Stimulated activated CD4-positive, alpha-beta T cell treated with anti-CD3 and anti-CD28 coated beads, Interleukin-1b, Interleukin-23, amount 100 ng/mL, for 48 hours (primary cell): ENCODE measurements at places on chromosomes 3 and 15.

- DNase-seq, result no peak
Observed at GRCh38 chr3:164408326-164408725, 670.0 kb downstream of the SI start.

DNA sequence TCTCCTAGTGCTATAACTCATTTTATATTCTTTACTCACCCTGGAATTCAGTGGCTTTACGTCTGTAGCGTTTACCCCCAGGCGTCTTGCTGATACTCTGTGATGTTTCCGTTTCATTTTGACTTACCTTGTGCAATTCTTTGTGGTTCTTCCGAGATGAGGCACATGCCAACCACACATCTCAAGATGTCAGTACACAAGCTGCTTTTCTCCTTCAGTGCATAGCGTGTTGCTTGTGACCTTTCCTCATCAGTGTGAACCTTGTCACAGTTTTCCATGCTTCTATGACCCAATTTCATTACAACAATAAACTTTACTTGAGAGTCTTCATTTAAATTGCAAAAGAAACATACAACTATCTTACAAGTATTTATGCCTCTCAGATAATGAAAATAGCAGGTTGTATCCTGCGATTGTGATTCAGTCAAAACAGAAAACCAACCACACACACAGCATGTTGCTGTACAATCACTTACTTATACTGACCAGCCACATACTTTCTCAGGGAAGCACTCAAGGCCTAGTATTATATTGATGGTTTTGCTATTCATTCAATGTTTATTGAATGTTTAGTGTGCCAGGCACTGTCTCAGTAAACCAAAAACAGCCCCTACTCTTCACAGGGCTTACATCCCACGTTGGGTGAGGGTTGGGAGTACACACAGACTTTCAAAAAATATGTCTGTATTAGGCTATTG lies 4.6 kb upstream of the TBL1XR1 start:
- peak; percentile 71 for DNase-seq

- DNase-seq, result no peak
Observed at GRCh38 chr3:32498252-32498651, 4.4 kb downstream of the CMTM6 start.

- DNase-seq, result no peak
Observed at GRCh38 chr15:60399246-60399915, 1.6 kb upstream of the ANXA2 start.

DNA sequence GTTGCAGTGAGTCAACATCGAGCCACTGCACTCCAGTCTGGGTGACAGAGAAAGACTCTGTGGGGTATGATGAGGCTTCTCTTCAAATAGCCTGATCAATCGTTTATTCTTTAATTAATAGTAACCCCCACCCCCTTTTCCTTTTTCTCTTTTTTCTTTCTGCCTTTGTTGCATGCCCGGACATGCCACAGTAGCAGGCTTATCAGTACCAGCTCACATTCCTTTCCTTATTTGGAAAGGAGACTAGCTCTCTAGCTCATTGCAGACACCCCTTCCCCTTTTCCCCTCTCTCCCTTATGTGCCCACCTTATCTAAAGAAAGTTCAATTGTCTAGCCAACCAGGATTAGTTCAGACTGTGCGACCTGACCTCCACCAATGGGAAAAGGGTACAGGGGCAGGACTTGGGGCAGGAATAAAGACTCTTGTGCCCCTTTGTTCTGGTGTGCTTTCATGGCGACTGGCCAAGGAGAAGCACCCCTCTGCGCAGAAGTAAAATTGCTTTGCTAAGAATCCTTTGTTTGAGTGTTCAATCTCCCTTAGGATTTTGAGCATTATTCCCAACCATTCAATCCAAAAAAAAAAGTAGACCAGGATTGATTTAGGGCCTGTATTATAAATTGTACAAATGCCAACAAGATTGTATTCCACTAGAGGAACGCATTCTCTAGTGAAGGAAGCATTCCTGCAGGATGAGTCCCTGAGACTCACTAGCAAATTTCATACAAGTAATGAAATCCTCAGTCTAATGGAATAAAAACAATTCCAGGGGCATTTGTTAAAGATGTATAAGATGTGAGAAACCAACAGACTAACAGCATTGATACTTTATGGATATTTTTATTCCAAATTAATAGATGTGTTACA lies 95.8 kb upstream of the SNRPN start:
- no peak for DNase-seq

- DNase-seq, result no peak
Observed at GRCh38 chr3:81888914-81889557, 127.6 kb upstream of the GBE1 start.
